ENCODE measurements at places on chromosomes 2 and 18.

GRCh38 chr18:56294484-56295183 is 343.8 kb downstream of the TXNL1 start:
- DNase-seq = no peak

GRCh38 chr2:216084547-216084946 is 2.8 kb downstream of the TMEM169 start:
- no peak for DNase-seq

DNA sequence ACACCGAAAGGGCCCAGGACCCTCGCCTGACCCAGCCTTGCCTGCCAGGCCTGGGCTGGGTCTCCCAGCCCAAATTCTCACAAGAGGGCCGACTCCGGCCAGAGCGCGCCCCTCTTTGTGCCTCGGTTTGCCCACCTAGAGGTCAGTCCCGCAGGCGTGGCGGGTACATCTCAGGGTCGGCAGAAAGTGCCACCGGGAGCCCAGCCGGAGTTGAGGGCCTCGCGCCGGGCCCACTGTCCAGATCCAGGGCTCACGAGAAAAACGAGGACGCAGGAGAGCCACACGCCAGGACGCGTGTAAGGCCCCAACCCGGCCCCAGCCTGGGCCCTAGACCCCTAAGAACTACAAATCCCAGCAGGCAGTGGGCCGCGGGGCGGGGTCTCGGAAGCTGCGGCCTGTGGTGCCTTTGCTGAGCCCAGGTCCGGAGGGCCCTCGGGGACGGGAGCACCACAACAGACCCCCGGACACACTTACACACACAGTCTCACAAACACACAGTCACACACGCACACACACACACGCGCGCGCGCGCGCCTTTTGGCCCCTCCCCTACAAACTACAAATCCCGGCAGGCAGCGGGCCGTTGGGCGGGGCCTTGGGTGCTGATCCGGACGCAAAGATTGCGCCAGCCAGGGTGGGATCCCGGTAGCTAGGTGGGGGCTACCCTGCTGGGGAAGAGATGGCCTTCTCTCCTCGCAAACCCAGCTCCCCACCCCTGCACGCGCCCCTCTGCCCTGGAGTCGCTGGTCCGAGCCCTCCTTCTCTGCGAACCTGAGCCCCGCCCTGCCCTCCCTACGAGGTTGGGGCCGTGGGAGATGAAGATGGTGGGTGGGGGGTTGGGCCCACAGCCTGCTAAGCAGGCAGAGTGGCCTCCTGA is at the start of gene SH2D6:
Gene SH2D6 (plus strand): TSS at position 583 of the 877 bp plus-strand sequence. CDS start 10,752 bp downstream, outside the sequence.
- peak; percentile 78 for DNase-seq

DNA sequence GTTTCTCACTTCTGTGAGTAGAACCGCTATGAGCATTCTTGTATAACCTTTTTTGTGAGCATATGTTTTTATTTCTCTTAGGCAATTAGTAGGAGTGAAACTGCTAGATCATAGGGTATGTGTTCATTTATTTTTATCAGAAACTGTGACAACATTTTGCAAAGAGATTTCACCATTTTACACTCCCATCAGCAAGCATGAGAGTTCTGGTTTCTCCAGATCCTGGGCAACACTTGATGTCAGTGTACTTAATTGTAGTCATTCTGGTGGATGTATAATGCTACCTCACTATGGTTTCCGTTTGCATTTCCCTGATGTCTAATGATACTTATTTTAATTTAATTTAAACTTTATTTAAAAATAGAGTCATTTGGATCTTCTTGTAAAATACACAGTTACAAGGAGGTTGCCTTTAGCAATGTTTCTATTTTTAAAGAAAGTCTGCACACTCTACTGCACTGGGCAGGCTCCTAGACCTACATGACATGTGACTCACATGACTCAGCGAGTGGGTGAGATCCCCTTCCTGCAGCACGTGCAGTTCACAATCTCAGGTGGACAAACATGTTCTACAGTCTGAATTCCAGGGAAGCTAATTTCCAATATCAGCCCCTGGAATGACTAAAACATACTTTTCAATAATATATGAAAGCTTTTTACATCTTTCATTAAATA is 127.0 kb upstream of the BCL2L11 start:
- no peak for DNase-seq

DNA sequence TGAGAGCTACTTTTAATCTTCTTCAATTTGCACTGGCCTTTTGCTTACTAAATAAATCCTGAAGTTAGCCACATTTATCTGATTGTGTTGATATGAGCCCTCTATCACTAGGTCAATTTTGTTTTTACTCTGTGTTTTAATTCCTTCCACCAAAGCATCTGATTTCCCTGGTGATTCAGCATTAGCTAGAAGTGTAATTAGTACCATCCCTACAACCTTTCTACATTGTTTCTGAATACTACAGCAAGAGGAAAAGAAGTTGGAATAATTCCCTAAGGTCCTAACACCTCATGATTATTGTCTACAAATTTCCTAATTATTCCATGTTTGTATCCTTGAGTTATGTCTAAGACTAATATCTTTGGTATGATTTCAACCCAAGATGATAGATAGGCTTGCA is 1093.6 kb downstream of the SUCLG1 start:
- no peak for DNase-seq

- DNase-seq = peak; percentile 13
These were observed 73.7 kb downstream of the CABLES1 start for GRCh38 chr18:23209031-23209430.

GRCh38 chr2:160472839-160473251 is 20.8 kb downstream of the RBMS1 start:
- DNase-seq = peak; percentile 61

DNA sequence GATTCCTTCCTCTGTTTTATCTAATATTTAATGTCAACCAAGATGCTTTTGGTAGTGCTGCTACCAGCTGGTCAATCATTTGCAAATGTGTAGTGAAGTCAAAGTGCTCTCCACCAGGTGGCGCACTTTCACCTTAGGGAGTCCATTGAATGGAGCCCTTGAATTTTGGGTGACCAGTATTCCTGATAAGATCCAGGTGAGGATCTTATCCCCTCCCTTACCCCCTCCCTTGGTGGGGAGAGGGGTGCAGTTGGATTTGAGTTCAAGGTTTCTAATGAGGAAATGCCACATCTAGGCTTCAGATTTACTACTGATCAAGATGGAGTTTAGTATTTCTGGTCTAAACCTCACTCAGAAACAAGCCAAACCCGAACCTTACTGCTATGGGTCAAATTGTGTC is 12.0 kb upstream of the E2F6 start:
- DNase-seq = peak; percentile 53

GRCh38 chr2:73870084-73870483 is 22.7 kb upstream of the ACTG2 start:
- peak; percentile 78 for DNase-seq

DNA sequence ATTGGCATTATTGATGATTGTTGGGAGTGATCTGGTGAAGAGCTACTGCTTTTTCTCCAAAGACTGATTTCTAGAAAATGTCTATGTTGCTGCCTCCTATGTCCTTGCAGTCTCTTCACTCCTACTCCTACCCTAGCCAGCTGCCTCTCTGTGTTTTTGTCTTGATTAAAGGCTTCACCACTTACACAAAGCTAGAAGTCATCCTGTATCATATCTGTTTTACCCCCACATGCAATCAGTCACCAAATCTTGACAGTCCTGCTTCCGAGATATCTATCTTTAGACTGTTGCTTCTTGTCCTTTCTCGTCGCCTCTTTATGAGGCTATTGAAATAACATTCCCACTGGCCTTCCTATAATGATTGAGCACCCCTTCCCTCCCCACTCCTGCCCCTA is 84.5 kb upstream of the ITGA4 start:
- DNase-seq = no peak

DNA sequence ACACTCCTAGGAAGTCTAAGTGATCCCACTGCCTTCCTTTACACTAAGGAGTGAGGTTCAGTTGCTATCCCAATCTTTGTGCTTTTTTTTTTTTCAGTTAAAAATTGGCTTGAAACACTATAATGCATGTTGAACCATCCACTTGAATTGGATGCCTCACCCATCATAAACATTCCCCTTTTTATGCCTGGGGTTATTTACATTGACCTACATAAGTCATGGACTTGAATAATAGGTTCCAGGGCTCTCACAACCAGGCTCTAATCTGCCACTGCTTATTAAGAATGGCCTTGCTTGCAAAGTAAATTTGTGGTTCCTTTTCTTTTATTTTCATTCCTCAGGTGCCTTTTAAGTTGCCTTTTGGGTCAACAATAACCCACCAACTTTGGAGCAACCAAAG is 236.1 kb upstream of the MEIS1 start:
- no peak for DNase-seq

GRCh38 chr2:7539077-7539476 is 621.9 kb downstream of the RNF144A start:
- no peak for DNase-seq

DNA sequence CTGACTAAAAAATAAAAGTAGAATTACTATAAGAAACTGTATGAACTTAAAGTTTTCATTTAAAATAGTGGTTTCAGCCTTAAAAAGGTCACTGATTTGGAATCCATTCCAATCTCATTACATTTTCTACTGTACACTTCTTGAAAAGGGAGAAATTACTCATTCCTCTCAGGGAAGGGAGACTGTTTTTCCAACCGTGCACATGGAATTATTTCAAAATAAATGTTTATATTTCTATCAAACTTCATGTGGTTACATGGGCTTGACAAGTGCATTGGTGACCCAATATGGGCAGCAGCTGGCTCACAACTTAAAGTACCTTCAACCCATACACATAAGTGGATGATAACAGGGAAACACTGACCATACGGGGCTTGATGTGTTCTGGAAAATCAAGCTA is 324.5 kb upstream of the THUMPD2 start:
- peak; percentile 88 for DNase-seq

DNA sequence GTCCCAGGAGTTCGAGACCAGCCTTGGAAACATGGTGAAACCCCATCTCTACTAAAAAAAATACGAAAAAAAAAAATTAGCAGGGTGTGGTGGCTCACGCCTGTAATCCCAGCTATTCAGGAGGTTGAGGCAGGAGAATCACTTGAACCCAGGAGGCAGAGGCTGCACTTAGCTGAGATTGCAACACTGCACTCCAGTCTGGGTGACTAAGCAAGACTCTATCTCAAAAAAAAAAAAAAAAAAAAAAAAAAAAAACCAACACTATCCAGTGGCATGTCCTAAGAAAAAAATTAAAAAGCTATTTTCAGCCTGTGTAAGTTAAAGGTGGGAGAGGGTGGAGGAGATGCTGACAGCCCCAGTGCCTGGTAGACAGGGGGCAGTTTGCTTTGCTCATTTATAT is 32.2 kb upstream of the REL start:
- DNase-seq = no peak

GRCh38 chr18:70322385-70322784 is 33.5 kb downstream of the SOCS6 start:
- DNase-seq = no peak

DNA sequence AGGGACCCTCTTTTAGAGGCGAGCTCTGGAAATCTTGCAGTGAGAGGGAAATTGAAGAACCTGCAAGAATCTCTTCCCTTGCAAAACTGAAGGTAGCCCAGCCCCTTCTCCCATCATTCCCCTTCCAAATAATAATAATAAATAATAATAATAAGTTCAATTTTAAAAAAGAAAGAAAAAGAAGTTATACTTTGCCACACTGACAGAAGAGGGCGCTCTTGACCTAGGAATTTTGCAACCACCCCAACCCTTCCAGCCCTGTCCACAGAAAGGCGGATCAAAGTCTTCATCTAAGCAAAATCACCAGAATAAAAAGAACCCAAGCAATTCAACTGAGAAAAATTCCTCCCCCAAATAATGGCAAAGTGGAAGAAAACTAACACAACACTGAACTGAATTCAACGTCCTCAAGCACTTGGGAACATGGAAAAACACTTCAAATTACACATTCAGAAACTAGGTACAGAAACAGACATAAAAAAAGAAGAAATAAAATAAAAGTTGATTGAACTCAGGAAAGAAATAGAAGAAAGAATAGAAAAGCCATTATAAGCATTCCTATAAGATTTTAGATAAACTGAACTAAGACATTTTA is 98.9 kb upstream of the GLS start:
- DNase-seq = peak; percentile 64

- DNase-seq = peak; percentile 89
These were observed at the start of gene COL6A3 for GRCh38 chr2:237413777-237414661. Gene COL6A3, minus strand, starts transcription at chr2:237414164. Its CDS starts 17,347 bp downstream, at chr2:237396817.

DNA sequence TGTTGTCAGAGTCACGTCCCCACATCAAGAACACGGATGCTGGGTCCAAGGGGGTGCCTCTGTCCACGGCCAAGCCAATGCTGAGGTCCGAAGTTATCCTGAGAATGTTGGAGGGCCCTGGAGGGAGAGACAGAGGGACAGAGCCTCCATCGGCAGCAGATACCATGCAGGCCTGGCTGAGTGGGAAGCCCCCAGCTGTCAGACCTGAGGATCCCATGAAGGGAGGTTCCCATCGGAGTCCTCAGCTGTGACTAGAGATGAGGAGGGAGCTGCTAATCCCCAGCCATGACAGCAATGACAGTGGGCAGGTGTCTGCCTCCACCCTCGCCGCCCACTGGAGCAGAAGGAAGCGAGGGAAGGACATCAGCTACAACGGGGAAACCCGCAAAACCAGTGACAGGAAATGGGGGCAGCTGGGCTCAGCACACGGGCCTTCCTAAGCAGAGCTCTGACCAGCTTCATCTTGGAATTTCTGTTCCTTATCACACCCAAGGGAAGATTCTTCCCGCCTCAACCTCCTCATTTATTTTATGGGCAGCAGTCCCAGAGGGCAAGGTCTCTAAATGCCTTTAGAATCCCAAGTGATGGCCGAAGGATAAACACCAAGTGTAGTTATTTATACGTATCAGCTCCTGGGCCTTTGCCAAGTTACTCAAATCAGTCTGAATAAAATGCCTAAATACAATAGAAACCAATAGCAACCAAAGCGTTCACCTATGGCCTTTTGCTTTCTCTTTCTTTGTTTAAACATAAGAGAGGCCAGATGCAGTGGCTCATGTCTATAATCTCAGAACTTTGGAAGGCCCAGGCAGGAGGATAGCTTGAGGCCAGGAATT is 32.2 kb downstream of the FAM178B start:
- no peak for DNase-seq

GRCh38 chr2:223779877-223780276 is 57.5 kb downstream of the AP1S3 start:
- peak; percentile 44 for DNase-seq

- DNase-seq = peak; percentile 57
These were observed 54.3 kb downstream of the TMX3 start for GRCh38 chr18:68660354-68661183.

DNA sequence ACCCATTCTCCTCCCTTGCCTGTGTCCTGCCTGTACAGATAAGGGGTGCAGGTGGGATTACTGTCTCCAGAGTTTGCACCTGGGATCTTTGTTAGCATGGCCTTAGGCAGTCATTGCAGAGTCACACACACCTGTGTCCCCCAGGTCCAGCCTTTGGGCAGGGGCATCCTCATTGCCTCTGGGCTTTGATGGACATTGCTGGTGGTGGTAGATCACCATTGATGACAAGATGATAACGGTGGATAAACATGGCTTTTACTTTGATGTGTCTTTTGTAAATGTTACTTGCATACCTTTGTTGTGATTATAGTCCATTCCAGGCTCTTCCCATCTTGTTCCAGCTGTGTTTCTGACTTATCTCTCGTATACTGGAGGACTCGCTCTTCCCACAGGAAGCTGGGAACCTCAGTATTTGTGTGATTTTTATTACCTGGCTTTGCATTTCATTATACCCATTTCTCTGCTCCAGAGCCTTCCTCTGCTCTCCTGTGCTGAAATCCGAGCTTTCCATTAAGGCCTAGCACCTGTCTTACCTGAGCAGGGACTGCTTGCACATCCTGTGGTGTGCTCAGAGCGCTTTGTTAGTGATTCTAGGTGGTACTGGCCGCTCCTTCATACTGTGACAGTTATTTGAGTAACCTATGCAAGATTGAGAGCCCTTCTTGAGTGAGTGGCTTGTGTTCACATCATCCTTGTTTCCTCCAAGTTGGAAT is 79.2 kb downstream of the PTPRM start:
- DNase-seq = no peak

GRCh38 chr18:3097082-3097481 is 84.1 kb upstream of the LPIN2 start:
- no peak for DNase-seq
